ENCODE measurements at places on chromosomes 2 and 18.
A peak's percentile ranks its signal among the peaks of the same experiment; 100 is the strongest.

DNA sequence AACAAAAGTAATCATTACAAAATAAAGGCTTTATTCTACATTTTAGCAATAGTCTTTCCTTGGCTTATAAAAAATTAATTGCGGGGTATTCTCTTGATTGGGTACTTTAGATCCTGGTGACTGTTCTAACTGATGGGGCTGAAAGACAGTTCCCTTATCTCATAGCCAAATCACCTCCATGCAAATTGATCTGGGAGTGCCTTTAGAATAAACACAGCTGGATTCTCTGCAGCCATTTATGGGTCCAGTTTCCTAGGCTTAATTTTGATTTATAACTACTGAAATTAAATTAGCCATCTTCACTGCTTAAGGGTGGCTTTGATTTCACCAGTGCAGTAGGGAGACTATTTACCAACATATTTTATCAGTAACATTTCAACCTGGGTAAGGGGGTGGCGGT, 337.1 kb downstream of the NRXN1 start:
- no peaks in the 10 kb centered on the region for H3K27me3 ChIP-seq
- H3K4me1 ChIP-seq = no peaks in the 10 kb centered on the region
- no peaks in the 10 kb centered on the region for H3K36me3 ChIP-seq
- H3K4me3 ChIP-seq = no peak overlapping the region
- DNase-seq = no peak

DNA sequence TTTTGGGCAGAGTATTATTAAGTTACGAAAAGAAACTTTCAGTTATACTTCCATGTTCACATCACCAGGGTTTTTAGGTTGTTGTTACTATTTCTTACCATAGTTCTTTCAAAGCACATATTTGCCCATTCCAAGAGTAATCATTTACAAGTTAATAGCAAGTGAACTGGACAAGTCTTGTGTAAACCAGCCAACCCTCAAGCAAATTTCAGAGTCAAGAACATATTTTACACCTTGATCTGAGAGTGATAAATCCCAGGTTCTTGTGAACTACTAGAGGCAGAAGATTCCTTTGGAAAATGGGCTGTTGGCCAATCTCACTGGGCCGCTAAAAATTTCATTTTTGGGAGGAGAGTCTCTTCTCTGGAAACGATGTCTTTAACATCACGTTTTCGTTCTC, 2.7 kb upstream of the ASAP2 start:
- peaks cover 53% of the 10 kb centered on the region for H3K27me3 ChIP-seq
- no peak overlapping the region for H3K4me3 ChIP-seq
- no peak for DNase-seq
- peaks cover 4% of the 10 kb centered on the region for H3K36me3 ChIP-seq

DNA sequence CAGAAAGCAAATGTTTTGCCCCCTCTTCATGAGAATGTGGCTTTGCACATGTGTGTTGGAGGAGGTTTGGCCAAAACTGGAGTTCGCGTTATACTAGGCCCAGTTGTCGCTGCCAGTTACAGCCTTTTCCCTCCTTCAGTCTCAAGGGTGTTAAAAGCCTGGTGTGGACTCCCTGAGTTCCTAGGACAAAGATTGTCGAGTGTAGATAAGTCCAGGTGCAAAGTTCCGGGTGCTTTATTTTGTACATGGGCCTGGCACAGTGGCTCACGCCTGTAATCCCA, 542 bp upstream of the RNF103 start:
- peaks cover 24% of the 10 kb centered on the region for H3K4me1 ChIP-seq
- no peaks in the 10 kb centered on the region for H3K36me3 ChIP-seq
- peaks cover 12% of the 10 kb centered on the region for H3K27me3 ChIP-seq
- H3K4me3 ChIP-seq = peak overlapping the region; percentile 91

DNA sequence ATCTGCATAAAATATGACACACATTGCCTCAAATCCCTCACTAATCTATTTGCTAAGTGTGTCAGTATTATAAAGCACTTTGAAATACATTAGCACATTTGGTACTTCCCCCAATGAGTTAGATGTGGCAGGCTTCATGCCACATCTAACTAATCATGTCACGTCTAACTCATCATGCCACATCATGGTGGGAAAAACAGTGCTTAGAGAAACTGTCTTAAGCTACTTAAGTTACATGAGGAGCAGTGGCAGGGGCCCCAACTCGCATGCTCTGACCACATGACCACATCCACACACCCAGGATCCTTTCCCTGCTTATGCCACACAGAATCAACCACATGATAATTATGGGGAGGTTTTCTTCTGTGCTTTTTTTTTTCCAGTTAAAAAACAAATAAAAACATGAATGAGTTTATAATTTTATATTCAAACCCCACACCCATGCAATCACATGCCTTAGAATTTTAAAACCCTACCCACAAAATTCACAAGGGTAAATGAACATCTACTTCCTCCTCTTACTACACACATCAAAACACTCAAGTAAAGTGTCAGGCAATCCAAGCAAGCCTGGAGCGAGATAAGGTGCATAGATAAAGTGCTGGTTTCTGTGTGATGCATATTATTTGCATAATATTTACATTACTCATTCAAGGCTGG, 1.6 kb downstream of the ABCA12 start:
- no peak overlapping the region for H3K27ac ChIP-seq
- no peak for DNase-seq
- peaks cover 2% of the 10 kb centered on the region for H3K36me3 ChIP-seq
- H3K27me3 ChIP-seq = peaks cover 33% of the 10 kb centered on the region
- H3K4me3 ChIP-seq = no peak overlapping the region
- H3K4me1 ChIP-seq = no peaks in the 10 kb centered on the region

GRCh38 chr2:225100269-225100668, 58.0 kb upstream of the DOCK10 start:
- no peak overlapping the region for H3K4me3 ChIP-seq
- no peaks in the 10 kb centered on the region for H3K4me1 ChIP-seq
- H3K27me3 ChIP-seq = no peaks in the 10 kb centered on the region
- DNase-seq = no peak
- no peaks in the 10 kb centered on the region for H3K36me3 ChIP-seq
- H3K27ac ChIP-seq = no peak overlapping the region

DNA sequence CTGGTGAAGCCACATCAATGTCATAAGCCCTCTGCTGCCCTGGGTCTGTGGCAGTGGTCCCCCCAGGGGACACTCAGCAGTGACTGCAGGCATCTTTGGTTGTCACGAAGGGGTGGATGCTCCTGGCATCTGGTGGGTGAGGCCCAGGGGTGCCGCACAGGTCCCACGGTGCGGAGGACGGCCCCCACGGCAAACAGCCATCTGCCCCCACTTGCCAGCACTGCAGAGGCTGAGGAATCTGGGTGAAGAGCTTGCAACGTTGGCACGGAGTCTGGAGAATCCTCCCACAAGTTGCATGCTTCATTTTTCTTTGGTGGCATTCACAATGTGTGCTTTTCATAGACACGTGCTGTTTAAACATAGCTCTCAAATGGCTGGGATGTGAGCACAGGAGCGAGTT, 105.1 kb upstream of the PXDN start:
- H3K27ac ChIP-seq = no peak overlapping the region
- no peaks in the 10 kb centered on the region for H3K4me1 ChIP-seq
- peaks cover 67% of the 10 kb centered on the region for H3K27me3 ChIP-seq
- H3K36me3 ChIP-seq = no peaks in the 10 kb centered on the region

Measured in T-helper 17 cell (primary cell).